ENCODE measurements at places on chromosomes 7 and 10.
A peak's percentile ranks its signal among the peaks of the same experiment; 100 is the strongest.

DNA sequence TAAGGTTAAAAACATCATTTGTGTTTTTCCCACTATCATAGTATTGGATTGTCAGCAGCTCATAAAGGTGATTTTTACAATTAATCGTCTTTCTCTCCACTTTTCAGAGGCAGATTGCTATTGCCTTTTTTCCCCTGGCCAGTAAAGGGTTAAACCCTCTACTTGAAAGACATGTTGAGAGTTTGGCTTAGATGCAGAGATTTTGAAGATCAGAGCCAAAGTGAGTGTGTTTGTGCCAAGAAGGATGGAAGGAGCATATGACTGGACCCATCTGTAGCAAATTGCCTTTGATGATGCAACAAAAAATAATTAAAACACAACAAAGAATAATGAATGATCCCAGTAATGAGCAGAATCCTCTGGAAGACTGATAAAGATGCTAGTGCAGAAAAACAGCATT, 373.1 kb downstream of the MALRD1 start:
- DNase-seq = no peak

DNA sequence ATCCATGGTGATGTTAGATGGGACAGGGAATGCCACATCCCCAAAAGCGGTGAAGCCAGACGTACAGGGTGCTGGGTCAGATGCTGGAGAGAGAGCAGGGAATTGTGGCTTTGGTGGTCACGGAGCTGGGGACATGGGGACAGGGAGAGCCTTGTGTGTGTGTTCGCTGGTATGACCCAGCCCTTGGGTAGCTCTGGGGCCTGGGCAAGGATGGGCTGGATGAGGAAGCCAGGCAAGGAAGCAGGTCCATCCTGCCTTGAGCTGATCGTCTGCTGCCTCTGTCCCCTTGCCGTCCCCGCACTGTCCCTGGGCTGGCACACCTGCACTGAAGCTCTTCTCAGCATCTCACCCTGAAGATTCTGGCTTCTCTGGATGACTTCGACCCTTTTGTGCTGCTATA, 15.4 kb upstream of the CLDN4 start:
- DNase-seq = no peak

- DNase-seq = no peak
These were observed 77.5 kb upstream of the ADAM12 start for GRCh38 chr10:126465771-126466170.

- no peak for DNase-seq
These were observed 103.6 kb downstream of the PRPF18 start for GRCh38 chr10:13690281-13690825.

DNA sequence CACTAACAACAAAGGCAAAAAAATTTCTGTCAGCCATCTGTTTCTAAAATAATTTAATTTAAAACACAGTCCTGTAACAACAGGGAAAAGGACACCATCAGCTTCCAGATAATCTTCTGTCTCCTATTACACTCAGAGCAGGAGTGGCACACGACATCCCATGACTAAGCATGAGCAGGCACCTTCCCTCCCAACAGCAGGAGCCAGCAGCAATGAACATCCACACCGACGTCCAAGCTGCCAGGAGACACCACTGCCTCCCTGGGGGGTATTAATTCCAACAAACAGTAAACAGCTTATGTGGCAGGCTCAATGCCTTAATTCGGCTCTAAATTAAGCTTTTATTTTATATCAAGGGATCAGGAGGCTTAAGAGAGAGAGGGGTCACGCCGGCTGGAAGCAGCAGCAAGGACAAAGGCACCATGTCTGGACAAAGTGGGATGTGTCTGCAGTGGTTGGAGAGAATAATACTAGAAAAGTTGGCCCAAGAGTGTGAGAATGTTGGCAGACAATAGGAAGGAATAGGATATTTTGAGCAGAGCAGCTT, 45.7 kb downstream of the KIAA1549 start:
- DNase-seq = peak; percentile 9

DNA sequence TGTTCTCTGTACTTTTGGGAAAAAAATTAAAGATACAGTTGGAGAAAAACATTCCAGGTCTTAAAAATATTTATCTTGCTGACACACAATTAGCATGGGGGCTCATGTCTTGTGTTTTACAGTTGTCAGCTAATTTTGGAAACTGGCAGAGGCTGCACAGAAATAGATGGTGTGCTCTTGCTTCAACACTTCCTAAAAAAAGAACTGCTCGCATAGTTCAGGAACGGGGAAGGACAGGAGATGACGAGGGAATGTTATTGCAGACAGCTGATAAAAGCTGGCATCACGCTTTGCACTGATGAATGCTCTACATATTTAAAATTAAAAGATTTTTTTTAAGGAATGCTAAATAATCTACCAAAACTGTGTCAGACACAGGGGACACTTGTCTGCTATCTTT, 103.5 kb upstream of the CELF2 start:
- DNase-seq = no peak

GRCh38 chr7:17046259-17046658, 164.5 kb upstream of the AGR3 start:
- no peak for DNase-seq

DNA sequence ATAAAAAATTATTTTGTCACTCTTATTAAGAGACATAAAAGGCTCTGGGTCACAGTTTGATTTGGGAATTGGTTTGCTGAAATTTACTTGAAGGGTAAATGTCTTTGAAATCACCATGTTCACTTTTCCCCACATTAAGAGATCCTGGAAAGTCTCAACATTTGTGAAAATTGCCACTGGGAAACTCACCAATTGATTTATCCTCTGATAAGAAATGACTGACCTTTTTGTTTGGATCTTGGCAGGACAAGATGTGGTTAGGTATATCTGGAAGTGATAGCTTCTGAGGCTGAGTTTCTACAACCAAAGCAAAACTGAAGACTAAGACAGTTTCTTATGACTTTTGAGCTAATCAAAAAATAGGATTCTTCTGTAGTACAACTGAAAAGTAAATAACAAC, 107.1 kb upstream of the TMEM106B start:
- no peak for DNase-seq

DNA sequence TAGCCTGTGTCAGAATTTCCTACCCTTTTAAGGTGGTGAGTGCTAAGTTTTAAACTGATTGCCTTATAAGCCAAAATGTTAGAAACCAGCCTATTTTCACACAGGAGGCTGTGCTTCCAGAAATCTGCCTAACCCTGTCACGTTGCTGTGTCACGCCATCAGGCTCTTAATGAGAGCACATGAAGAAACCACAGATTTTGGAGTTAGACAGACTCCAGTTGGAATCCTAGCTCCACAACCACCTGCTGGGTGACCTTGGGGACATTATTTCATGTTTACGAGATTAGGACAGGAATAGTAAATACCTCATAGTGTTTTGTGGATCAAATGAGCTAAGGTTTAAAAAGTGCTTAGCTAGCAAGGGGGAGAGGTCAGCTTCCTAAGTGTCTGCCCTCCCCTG, 321.8 kb downstream of the DPP6 start:
- no peak for DNase-seq

DNA sequence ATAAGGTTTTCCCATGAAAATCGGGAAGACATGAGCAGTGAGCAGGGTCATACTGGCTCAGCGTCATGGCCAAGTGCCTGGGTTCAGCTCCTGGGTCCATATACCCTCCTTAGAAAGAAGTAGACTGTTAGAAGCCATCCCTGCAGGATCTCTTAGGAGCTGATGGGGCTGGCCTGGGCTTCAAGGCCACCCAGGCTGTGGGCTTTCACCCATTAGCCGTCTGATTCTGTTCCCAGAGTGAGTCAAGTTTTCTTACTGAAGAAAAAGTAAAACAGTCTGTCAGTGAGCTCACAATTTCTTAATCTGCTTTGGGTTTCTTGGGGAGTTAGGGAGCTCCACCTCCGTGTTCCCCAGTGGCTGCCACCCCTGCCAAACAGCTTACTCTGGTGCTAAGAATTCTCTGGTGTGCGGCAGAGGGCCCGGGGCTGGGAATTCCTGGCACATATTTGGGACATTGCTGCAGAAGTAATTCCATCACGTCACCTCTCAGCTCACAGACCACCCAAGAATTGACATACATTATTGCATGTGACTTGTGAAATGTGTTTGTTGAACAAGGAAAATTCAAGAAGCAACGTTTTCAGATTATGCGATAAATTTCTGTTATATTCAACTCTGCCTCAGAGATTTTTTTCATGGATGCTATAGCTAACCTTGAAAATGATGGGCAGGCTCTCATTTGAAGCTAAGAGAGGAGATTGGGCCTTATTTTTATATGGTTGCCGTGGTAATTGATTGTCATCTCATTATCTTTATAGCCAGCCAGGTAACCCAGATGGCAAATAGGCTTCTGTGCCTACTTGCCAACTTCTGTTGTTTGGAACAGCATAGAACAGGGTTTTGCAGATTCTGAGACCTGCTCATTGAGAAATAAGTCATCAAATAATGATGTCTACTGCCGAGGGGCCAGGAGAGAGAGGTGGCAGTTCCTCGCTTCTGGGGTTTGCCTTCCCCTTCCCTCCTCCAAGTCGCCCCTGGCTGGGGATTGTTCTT, 166.4 kb downstream of the CHN2 start:
- no peak for DNase-seq

GRCh38 chr10:15370856-15371701, at the start of gene FAM171A1:
Gene FAM171A1, minus strand, starts transcription at chr10:15371289. Its CDS starts 237 bp downstream, at chr10:15371052.
- no peak for DNase-seq

DNA sequence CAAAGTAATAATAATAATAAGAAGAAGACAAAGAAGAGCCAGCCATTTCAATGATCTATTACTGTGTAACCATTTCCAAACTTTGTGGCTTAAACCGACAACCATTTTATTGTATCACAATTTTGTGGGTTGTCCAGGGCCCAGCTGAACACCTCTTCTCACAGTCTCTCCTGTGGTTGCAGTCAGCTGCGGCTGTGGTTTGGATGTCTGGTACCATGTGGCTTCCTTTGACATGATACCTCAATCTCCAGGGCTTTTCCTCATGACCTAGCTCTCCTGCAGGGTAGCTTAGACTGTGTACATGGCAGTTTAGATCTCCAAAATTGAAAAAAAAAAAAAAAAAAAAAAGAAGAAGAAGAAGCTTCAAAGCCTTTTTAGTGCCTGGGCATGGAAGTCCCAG, 72.6 kb upstream of the NFKB2 start:
- no peak for DNase-seq

DNA sequence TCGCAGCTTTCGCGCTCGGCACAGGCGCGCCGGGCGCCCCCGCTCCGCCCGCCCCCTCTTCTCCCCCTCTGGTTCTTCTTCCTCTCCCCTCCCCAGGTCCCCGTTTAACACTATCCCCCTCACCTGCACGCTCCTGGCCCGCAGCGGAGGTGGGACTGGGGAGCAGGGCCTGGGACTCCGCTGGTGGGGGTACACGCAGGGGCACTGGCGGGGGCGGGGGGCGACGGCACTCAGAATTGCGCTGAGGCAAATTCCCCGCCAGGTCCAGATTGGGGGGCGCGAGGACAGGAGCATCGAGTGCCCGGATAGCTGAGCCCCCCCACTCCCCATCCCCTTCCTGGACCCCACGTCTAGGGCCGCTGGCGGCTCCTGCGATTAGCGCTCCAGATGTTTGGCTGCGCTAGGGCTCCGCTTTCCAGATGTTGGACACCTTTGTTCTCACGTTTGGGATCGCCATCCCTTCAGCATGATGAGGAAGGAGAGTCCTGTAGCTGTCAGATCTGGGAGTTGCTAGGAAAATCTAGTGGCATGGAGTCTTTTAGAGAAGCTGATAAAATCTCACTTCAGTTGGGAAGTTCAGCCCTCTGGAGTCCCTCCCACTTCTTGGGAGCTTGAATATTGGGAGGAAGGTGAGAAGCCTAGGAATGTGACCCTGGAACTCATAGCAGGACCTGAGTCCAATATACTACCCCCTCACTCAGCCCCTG, 31.4 kb upstream of the PAX2 start:
- no peak for DNase-seq

DNA sequence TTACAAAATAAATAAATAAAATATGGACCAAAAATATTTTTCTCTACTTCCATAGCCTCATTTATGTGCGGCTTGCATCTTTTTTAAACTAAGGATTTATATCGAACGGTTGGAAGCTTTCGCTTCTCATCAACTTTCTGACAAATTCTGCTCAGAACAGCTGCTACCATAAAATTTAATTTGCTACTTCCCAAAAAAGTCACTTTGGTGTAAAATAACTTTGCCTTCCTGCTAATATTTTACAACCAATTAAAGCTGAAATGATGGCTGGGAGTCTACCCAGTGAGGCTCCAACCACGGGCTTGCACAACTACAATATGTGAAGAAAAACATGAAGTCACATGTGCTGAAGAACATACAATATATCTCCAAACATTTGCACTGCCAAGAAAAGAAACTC, 253.1 kb upstream of the NEBL start:
- no peak for DNase-seq

DNA sequence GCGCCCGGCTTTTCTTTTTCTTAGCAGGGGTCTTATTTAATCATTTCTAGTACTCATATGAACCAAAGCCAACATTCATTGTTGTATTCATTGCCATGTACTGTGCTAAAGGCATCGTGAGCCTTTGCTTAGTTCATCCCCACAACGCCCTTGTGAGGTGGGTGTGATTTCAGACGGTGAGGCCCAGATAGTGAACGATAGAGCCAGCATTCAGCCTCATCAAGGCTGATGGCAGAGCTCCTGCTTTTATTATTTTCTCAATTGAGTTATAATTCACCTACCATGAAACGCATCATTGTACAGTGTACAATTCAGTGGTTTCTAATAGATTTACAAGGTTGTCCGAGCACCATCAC, 50.1 kb downstream of the HK1 start:
- no peak for DNase-seq

GRCh38 chr7:149731207-149731955, 42.0 kb downstream of the ZNF467 start:
- DNase-seq = no peak

GRCh38 chr7:67821116-67821515, 824.5 kb downstream of the TYW1 start:
- no peak for DNase-seq

- no peak for DNase-seq
These were observed 13.2 kb downstream of the LDB1 start for GRCh38 chr10:102106998-102107397.

GRCh38 chr10:6146921-6147320, 55.8 kb upstream of the PFKFB3 start:
- no peak for DNase-seq

GRCh38 chr7:99473315-99473596, 566 bp downstream of the ZNF789 start:
- no peak for DNase-seq

- no peak for DNase-seq
These were observed 30.2 kb upstream of the IKZF1 start for GRCh38 chr7:50274361-50274760.

- DNase-seq = no peak
These were observed 29.4 kb upstream of the ADCYAP1R1 start for GRCh38 chr7:31022726-31023125.

DNA sequence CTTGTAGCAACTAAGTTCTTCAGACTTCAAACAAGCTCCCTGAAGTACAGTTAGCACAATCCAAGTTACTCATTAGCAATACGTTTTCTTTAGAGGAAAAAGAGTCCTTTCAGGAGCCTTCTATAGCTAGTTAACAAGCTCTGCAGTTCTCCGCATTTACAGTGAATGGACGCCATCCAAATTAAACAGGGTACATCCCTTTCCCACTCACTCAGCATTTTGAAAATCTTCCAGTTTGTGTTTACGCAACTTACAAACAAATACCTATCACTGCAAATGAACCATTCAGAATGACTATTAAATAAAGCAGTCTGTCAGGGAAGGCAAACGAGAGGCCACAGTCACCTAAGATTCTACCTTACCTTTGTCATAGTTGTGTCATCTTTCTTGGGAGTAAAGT, 84.5 kb downstream of the RNF32 start:
- no peak for DNase-seq
